ENCODE measurements at places on chromosomes 3 and 15. TPM values are rescaled to one million over a fixed set of nuclear protein-coding genes. Genes with fewer than 3 reads are reported as not detected.

GRCh38 chr3:98536456-98537017 is 4.8 kb downstream of the GPR15 start:
- H3K4me3 ChIP-seq: no peak overlapping the region
- no peaks in the 10 kb centered on the region for H3K36me3 ChIP-seq
- H3K27ac ChIP-seq: no peak overlapping the region
- DNase-seq: no peak

DNA sequence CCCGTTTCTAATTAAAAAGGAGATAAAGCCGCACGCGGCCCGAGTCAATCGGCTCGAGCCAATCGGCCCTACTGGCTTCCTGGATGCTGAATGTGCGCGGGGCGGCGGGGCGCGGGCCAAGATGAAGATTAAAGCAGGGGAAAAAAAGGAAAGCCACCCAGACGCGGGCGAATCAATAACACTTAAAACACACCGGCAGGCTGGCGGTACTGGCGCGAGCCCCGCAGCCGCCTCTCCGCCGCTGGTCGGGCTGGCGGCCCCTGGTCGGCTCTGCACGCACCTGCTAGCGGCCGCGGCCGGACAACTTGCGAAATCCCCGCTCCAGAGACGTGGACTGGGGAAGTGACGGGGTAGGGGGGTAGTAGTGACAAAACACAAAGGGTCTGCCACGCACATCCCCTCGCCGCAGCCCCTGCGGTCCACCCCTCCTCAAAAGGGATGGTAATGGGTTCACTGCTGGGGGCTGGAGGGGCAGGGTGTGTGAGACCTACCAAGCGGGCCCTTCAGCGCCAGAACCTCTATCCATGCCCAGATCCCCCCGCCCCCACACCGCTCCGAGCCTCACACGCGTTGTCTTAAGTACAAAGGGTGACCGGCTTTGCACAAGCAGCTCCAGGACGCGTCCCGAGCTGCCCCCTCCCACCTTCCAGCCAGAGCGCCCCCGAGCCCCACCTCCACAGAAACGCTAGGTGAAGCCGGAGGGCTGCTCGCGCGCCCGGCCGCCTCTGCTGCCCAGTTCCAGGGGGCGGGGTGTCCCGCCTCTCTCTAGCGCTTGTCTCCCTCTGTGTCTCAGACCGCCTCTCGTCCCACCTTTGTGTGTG is 1.4 kb downstream of the WNT7A start:
- peaks cover 30% of the 10 kb centered on the region for H3K4me1 ChIP-seq
- peaks cover 34% of the 10 kb centered on the region for H3K27me3 ChIP-seq

Gene SHC4
- 0.20 TPM for total RNA-seq

GRCh38 chr3:150898046-150898754 is 7.0 kb downstream of the MINDY4B start:
- H3K27ac ChIP-seq: no peak overlapping the region
- H3K36me3 ChIP-seq: no peaks in the 10 kb centered on the region
- no peak for DNase-seq
- H3K4me1 ChIP-seq: no peaks in the 10 kb centered on the region
- H3K27me3 ChIP-seq: no peaks in the 10 kb centered on the region

- DNase-seq: no peak
- H3K27me3 ChIP-seq: no peaks in the 10 kb centered on the region
- H3K4me1 ChIP-seq: peaks cover 44% of the 10 kb centered on the region
- no peak overlapping the region for H3K27ac ChIP-seq
These were observed 42.1 kb downstream of the IGF1R start for GRCh38 chr15:98690272-98690950.

GRCh38 chr3:107806536-107806935 is 283.8 kb downstream of the BBX start:
- no peak overlapping the region for H3K27ac ChIP-seq
- no peaks in the 10 kb centered on the region for H3K4me1 ChIP-seq
- DNase-seq: no peak
- H3K36me3 ChIP-seq: peaks cover 28% of the 10 kb centered on the region
- no peak overlapping the region for H3K4me3 ChIP-seq

Gene TMOD2
- total RNA-seq: 9.4 TPM

DNA sequence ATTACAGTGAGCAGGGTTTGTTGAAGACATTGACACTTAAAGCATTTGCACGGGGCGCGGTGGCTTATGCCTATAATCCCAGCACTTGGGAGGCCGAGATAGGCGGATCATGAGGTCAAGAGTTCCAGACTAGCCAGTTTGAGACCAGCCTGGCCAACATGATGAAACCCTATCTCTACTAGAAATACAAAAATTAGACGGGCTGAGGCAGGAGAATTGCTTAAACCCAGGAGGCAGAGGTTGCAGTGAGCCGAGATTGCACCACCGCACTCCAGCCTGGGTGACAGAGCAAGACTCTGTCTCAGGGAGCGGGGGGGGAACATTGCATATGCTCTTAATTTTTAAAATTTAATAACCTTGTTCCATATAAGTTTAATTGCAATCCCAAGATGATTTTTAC is 11.9 kb downstream of the STT3B start:
- no peaks in the 10 kb centered on the region for H3K27me3 ChIP-seq
- H3K4me1 ChIP-seq: peaks cover 53% of the 10 kb centered on the region
- no peak overlapping the region for H3K27ac ChIP-seq
- H3K36me3 ChIP-seq: no peaks in the 10 kb centered on the region
- no peak overlapping the region for H3K4me3 ChIP-seq

DNA sequence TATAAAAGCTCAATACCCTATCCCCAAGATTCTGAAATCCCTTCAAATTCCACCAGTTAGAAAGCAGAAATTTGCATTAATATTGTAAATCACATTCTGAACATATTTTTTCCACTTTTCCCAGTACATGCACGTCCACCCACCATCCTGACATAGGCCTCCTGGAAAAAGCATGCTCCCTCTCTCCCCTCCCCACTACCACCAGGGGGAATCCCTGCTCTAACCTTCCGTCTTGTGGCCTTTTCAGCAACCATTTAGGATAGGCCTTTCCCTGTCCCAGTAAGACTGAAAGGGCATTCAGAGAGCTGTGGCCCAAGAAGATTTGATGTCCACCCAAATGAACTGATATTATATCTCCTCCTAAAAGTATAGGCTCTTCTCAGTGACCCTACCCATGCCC is 182.1 kb downstream of the ARRDC4 start:
- H3K27ac ChIP-seq: no peak overlapping the region
- H3K36me3 ChIP-seq: no peaks in the 10 kb centered on the region
- DNase-seq: no peak
- no peaks in the 10 kb centered on the region for H3K27me3 ChIP-seq
- no peaks in the 10 kb centered on the region for H3K4me1 ChIP-seq

Gene SLC27A2
- 2.4 TPM for total RNA-seq

Gene LRRN1
- 1.7 TPM for total RNA-seq

- H3K4me3 ChIP-seq: no peak overlapping the region
- no peak overlapping the region for H3K27ac ChIP-seq
- no peaks in the 10 kb centered on the region for H3K4me1 ChIP-seq
- no peaks in the 10 kb centered on the region for H3K27me3 ChIP-seq
These were observed 18.4 kb downstream of the CTXND1 start for GRCh38 chr15:80233581-80233980.

DNA sequence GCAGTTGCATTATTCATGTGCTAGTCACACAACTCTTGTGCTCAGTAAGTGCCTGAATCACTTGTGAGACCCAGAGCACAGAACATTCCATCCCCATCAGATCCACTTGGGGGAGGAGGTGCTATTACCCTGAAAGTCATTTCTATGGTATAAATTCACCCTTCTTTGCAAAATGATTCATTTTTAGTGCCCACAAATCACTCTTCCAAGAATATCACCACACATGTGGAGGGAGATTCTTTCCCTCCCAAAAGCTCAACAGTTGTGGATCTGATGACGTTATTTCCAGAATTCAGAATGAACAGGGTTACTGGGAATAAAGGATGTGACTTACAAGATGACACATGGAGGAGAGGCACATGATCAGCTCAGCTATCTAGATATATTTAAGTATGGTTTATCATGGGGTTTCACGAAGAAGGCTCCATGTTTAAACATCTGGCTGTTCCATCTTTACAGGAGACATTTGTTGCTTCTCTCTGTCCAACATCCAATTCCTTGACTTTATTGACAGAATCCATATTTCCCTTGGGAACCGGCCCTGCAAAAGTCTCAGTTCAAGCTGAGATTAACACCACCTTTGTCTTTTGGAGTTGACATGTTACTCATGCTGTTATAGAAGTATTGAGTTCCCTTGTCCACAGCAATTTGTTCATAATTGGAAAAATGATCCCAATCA is 214.2 kb upstream of the PROK2 start:
- H3K27me3 ChIP-seq: no peaks in the 10 kb centered on the region
- no peak overlapping the region for H3K4me3 ChIP-seq
- no peaks in the 10 kb centered on the region for H3K36me3 ChIP-seq
- no peak overlapping the region for H3K27ac ChIP-seq
- no peaks in the 10 kb centered on the region for H3K4me1 ChIP-seq

- no peaks in the 10 kb centered on the region for H3K4me1 ChIP-seq
- no peaks in the 10 kb centered on the region for H3K27me3 ChIP-seq
- DNase-seq: peak; percentile 65
- no peaks in the 10 kb centered on the region for H3K36me3 ChIP-seq
These were observed 93.9 kb upstream of the RASGRF1 start for GRCh38 chr15:79184465-79184892.

- no peak for DNase-seq
- H3K27ac ChIP-seq: no peak overlapping the region
- H3K27me3 ChIP-seq: no peaks in the 10 kb centered on the region
- no peak overlapping the region for H3K4me3 ChIP-seq
These were observed 268.6 kb downstream of the RORA start for GRCh38 chr15:60960517-60960916.

Gene PCSK6
- total RNA-seq: 3.7 TPM

GRCh38 chr3:36679384-36680200 is 84.8 kb downstream of the DCLK3 start:
- no peaks in the 10 kb centered on the region for H3K36me3 ChIP-seq
- DNase-seq: no peak
- H3K27me3 ChIP-seq: no peaks in the 10 kb centered on the region

Gene DLEC1
- 34.8 TPM for total RNA-seq

DNA sequence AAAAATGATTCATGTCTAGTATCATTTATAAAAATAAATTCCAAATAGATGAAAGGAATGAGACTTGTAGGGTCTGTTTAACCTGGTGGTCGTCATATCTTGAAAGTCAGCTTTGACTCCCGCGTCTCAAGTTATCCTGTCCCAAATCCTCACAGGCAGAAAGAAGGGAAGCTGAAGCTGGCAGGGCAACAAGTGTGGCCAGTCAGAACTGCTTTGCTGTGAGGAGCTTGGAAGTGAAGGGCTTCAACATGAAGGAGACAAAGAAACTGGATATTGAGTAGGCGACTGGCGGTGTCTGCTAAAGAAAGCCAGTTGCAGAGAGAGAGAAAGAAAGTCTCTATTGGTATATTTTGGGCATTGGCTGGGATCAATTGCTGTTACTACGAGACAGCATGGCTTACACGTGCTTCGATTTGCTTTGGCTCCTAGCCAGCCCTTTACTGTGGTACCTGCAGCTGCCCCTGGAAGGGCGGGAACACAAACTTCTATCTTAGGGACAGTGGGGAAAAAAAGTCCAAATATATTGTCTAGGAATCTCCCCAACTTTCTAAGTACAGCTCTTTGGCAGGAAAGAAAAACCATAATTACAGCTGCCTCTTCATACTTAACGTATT is 107.2 kb downstream of the CHST2 start:
- no peak for DNase-seq
- H3K4me3 ChIP-seq: no peak overlapping the region
- H3K27me3 ChIP-seq: no peaks in the 10 kb centered on the region
- H3K4me1 ChIP-seq: no peaks in the 10 kb centered on the region
- H3K27ac ChIP-seq: no peak overlapping the region
- no peaks in the 10 kb centered on the region for H3K36me3 ChIP-seq

GRCh38 chr15:85709250-85709649 is 85.5 kb downstream of the KLHL25 start:
- peak overlapping the region; percentile 88 for H3K27ac ChIP-seq
- peaks cover 41% of the 10 kb centered on the region for H3K4me1 ChIP-seq
- H3K27me3 ChIP-seq: no peaks in the 10 kb centered on the region
- H3K36me3 ChIP-seq: peaks cover 75% of the 10 kb centered on the region
- no peak overlapping the region for H3K4me3 ChIP-seq

DNA sequence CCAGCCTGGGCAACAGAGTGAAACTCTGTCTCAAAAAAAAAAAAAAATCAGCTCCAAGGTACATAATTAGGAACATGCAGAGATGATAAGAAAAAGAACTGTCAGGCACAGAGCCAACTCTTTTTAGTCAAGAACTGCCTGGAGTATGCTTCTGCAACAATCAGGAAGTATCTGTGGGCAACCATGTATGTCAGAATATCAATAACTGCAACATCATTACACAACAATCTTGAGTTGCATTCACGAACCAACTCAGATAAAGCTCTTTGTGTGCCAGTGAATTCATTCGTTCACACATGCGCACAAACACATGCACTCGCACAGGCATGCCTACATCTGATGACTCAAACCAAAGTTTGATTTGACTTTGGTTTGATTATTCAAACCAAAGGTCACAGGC is 32.1 kb downstream of the EFHB start:
- peaks cover 7% of the 10 kb centered on the region for H3K4me1 ChIP-seq
- H3K36me3 ChIP-seq: no peaks in the 10 kb centered on the region
- no peak overlapping the region for H3K27ac ChIP-seq

- peak overlapping the region; percentile 79 for H3K27ac ChIP-seq
- peak; percentile 93 for DNase-seq
- H3K27me3 ChIP-seq: no peaks in the 10 kb centered on the region
- H3K36me3 ChIP-seq: no peaks in the 10 kb centered on the region
- H3K4me3 ChIP-seq: peak overlapping the region; percentile 57
These were observed 3.4 kb downstream of the VILL start for GRCh38 chr3:37993820-37994638.

GRCh38 chr3:60919296-60919695 is 332.0 kb downstream of the FHIT start:
- DNase-seq: no peak
- no peak overlapping the region for H3K27ac ChIP-seq
- no peaks in the 10 kb centered on the region for H3K36me3 ChIP-seq
- H3K4me3 ChIP-seq: no peak overlapping the region

Gene ECE2
- total RNA-seq: not detected

DNA sequence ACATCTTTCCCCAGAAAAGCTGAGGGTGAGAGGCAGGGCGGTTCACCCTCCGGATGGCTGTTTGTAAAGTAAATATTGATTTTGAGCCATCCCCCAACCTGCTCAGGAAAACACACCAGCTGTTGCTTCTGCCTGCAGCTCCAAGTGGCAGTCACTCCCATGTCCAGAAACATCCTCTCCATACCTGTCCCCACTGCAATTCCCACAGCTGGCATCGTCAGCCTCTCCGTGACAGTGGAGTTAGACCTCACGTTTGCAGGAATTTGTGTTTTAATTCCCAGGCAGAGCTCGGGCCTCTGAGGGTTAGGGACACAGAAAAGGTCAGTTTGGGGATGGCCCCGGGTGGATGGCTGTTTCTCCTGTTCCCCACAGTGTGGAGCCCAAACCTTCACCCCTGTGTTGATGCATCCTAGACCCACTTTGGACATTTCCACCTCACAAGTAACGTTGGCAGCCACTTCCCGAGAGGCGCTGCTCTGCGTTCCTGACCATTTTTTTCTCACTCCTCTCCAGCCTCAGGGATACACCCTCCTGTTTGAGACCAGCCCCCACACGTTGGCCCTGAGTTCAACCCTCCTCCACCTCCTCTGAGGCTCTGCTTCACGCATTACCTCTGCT is 11.8 kb upstream of the FAM174B start:
- H3K36me3 ChIP-seq: no peaks in the 10 kb centered on the region
- DNase-seq: no peak
- H3K4me1 ChIP-seq: peaks cover 23% of the 10 kb centered on the region

Gene CD276
- 38.8 TPM for total RNA-seq

Measured in upper lobe of left lung (tissue), 6 donors.